Ovary (tissue), 10 donors: ENCODE measurements at places on chromosomes 2 and 18. TPM values are rescaled to one million over a fixed set of nuclear protein-coding genes. Genes with fewer than 3 reads are reported as not detected.

The CCDC141 gene
- polyA plus RNA-seq = 0.47 TPM

The KCNIP3 gene
- polyA plus RNA-seq = 2.2 TPM

The TYMS gene
- polyA plus RNA-seq = 2.8 TPM

The ATOH8 gene
- polyA plus RNA-seq = 9.4 TPM

The PLGLB2 gene
- not detected for polyA plus RNA-seq

The RGPD6 gene
- polyA plus RNA-seq = 8.0 TPM

The CCBE1 gene
- 24.7 TPM for polyA plus RNA-seq

DNA sequence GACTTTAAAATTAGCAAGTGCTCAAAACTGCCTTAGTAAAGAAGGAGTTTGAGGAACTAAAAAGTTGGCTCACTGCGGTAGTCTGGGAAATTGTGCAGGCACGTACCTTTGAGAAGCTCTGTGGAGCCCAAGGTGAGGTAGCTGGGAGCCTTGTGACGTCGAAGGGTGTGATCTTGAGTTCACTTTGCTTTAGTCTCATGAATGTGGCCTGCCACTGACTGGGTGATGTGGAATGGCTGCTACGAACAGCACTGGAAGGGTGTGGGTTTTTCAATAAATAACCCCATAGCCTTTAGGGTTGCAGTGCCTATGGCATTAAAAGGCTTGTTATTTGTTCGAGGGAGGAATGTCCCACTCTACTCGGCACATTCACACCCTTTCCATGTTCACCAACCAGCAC is 312.3 kb downstream of the PRKCE start:
- DNase-seq = no peak

- DNase-seq = no peak
Observed at GRCh38 chr2:220837226-220837625, 734.9 kb downstream of the EPHA4 start.

DNA sequence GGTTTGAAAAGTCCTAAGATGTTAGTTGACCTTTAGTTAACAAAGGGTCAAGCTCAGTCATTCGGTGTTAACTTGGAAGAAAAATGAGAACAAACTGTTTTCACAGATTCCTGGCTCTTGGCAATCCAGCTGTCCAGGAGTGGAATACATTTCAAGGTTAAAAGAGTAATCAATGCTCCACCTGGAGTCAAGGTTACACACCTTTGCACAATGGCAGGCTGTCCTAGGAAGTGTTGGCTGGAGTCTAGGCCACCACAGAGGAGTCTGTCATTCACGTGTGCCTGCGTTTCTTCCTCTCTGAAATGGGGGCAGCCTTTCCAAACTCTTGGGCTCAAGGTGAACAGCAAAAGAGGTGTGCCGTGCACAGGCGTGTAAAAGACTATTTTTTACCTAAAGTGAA is 6.3 kb upstream of the ID2 start:
- DNase-seq = peak; percentile 10

- no peak for DNase-seq
Observed at GRCh38 chr2:128753321-128753720, 434.7 kb upstream of the HS6ST1 start.

DNA sequence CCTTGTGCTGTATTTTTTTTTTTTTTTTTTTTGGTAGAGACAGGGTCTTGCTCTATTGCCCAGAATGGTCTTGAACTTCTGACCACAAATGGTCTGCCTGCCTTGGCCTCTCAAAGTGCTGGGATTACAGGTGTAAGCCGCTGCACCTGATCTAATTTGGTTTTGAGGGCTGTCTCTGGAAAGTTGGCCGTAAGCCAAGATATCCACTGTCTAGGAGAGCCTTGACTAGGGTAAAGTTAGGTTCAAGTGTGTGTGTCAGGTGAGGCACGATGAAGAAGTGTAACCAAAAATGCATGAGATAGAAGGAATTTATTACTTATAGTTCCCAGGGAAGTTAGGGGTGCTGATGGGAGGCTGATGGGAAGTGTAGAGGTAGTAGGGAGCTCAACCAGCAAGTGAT is 46.7 kb downstream of the INO80C start:
- no peak for DNase-seq

GRCh38 chr2:221553333-221553732 is 18.8 kb downstream of the EPHA4 start:
- no peak for DNase-seq
